ENCODE measurements at places on chromosomes 3 and 15. TPM values are rescaled to one million over a fixed set of nuclear protein-coding genes. Genes with fewer than 3 reads are reported as not detected.

DNA sequence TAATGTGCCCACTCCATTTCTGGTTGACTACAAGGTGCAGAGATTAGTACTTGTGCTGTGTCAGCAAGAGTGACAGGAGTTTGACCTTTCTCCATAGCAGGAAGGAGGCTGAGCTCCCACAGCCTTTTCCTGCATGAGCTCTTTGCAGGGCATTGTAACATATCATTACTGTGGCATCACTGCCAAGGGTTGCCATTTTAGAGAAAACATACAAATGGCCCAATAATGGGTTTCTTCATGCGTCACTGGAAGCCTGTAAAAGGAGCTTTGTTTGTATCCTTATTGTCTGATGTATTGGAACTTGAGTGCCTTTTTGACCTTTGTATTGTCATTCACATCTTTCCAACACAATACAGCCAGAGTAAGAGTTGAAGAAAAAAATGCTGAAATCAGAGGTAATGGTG, 323.0 kb upstream of the CDIN1 start:
- DNase-seq, result no peak

DNA sequence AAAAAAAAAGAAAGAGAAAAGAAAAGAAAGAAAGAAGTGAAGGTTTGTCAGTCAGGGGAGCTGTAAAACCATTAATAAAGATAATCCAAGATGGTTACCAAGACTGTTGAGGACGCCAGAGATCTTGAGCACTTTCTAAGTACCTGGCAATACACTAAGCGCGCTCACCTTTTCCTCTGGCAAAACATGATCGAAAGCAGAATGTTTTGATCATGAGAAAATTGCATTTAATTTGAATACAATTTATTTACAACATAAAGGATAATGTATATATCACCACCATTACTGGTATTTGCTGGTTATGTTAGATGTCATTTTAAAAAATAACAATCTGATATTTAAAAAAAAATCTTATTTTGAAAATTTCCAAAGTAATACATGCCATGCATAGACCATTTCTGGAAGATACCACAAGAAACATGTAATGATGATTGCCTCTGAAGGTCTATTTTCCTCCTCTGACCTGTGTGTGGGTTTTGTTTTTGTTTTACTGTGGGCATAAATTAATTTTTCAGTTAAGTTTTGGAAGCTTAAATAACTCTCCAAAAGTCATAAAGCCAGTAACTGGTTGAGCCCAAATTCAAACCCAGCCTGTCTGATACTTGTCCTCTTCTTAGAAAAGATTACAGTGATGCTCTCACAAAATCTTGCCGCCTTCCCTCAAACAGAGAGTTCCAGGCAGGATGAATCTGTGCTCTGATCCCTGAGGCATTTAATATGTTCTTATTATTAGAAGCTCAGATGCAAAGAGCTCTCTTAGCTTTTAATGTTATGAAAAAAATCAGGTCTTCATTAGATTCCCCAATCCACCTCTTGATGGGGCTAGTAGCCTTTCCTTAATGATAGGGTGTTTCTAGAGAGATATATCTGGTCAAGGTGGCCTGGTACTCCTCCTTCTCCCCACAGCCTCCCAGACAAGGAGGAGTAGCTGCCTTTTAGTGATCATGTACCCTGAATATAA, 2.0 kb downstream of the B2M start:
- DNase-seq, result no peak

- DNase-seq, result no peak
These were observed 15.9 kb downstream of the CD200R1 start for GRCh38 chr3:112958811-112959560.

- no peak for DNase-seq
These were observed 474.1 kb downstream of the FOXP1 start for GRCh38 chr3:71109241-71109976.

DNA sequence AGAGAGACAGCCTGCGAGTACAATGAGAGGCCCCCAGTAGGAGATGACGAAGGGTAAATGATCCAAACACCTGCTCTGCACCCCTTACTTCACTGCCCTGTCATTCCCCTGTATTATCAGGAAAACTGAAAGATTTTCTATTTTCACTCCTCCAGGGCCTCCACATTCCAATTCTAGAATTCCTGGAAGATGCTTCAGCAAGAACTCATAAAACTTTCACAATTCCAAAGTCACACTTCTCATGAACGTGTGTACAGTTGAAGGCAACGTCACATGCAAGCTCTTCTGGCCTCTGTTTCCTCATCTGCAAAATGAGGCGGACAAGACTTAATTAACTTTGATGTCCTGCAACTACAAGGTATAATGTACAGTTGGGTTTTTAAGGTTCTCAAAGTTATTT, 62.8 kb upstream of the SPATA12 start:
- no peak for DNase-seq

DNA sequence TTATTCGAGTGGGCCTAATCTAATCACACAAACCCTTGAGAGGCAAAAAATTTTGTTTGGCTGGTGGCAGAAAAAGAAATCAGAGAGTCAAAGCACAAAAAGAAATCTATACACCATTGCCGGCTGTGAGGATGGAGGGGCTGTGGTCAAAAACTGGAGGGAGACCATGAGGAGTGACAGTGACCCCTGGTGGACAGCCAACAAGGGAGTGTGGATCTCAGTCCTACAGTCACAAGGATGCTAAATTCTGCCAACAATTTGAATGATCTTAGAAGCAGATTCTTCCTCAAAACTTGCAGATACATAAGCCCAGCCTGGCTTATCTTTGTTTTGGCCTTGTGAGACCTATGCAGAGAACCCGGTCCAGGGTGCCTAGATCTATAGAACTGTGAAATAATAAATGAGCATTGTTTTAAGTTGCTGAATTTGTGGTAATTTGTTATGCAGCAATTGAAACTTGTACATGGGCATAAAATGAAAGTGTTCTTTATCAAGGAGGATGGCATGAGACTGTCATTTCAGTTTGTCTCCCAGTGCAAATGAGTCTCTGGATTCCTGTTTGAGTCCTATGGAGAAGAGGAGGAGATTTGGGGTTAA, 103.0 kb upstream of the ARHGEF26 start:
- no peak for DNase-seq

GRCh38 chr3:124063197-124063909, 71.4 kb upstream of the ROPN1 start:
- no peak for DNase-seq

DNA sequence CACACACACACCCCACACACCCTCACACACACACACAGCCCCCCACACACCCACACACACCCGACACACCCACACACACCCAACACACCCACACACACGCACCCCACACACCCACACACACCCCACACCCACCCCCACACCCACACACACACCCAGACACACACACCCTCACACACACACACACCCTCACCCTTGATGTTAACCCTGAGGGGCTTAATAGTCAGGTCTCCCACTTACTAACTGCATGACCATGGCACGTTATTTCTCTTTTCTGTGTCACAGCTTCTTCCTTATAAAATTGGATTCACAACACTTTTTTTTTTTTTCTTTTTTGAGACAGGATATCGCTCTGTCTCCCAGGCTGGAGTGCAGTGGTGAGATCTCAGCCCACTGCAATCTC, 2.8 kb downstream of the GRM2 start:
- no peak for DNase-seq

GRCh38 chr3:41138146-41138545, 61.2 kb upstream of the CTNNB1 start:
- DNase-seq, result no peak

DNA sequence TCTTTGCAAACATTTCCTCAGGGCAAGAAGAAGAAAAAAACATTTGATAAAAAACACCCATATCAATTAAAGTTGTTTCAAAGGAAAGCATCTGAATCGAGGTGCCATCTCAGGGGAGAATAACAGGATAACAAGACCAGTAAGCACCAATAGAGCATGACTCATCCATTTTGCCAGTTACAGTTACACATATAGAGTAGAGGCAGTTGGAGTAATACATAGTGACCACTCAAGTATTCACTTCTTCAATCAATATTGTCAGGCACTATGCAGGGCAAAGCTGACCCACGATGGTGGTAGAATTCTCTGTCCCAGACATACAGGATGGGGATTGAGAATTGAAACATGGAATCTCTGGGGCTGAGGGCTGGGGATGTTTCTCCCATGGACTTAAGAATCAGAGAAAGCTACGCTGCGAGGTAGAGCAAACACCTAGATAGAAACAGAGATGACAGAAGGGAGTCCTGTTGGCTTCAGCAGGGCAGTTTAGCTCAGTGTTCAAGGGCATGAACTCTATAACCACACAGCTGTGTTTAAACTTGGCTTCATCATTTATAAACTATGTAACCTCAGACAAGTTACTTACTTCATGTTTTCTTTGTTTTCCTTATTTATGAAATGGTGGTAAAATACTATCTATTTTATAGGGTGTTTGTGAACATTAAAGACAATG, 186.4 kb upstream of the NANOGP8 start:
- no peak for DNase-seq

- DNase-seq, result no peak
These were observed 101.0 kb downstream of the ANP32A start for GRCh38 chr15:68719672-68720071.

DNA sequence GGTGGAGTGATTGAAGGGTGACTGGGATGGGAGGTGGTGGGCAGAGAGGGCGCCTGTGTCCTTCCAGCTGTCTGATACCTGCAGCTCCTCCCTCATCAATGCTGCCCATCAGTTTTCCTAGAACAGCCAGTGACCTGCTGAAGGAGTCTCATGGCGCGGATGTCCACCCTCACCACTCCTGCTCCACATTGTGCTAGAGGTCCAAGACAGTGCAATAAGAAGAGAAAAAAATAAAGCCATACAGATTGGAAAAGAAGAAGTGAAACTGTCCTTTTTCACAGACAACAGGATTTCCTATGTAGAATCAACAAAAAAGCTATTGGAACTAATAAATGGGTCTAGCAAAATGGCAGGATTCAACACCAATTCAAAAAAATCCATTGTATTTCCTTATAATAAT, 7.4 kb downstream of the ZDHHC19 start:
- DNase-seq, result no peak

GRCh38 chr3:197533396-197533795, 22.4 kb downstream of the BDH1 start:
- DNase-seq, result no peak

DNA sequence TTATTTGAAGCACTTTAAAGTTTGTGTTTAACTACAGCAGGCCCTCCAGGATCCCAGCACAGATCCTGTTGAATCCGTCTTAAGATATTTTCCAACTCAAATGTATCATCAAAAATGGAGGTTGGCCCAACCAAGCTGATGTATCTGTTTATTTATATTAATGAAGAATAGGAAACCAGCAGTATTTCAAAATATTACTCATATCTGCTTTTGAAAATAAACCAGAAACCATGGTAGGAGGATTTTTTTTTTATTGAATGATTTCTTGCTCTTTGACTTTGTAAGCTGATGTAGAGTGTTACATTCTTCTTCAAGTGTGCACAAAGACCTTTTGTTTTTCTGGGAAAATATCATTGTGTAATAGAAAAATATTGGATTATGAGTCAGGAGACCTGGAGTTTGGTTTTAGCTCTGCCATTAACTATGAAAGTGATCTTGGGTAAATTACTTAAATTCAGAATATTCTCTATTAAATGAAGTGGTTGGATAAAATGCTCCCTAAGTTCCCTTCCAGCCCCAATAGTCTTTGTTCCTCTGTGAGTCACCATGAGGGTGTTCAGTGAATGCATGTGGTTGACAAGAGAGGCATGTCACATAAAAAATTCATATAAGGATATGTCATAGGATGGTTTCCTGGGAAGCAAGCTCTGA, 221.3 kb upstream of the GAP43 start:
- DNase-seq, result no peak

DNA sequence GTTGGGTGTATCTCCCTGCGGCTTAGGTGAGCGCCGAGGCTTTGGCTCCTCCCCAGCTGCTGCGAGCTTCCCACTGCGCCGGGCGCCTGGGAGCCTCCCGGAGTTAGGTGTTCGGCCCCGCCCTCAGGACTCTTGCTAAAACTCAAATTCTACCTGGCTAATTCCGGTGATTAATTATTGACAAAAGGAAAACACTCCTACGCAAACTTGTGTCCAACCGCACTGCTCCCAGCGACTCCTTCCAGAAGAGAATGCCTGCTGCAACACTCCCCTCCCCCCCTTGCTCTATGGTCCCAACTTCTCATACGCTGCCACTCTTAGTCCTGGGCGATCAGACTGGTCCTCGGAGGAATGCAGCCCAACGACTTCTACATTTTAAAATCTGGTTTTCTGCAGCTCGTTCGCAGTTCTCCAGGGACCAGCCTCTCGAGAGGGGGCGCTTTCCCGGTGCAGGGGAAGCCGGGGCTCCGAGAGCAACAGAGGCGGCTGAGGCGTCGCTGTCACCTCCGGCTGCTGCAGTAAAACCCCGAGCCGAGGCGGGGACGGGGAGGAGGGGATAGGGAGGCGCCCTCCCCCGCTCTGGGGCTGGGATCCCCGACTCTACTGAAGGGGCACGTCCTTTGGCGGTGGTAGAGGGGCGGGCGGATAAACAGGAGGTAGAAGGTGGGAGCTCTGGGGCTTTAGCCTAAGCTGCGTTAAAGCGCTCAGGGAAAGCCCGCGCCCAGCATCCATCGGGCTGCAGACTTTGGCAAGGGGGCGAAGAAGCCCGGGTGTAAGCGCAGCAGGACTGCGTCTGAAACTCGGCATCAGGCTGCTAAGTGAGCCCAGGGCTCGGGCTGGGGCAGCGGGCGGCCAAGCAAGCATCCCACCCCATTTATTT, at the start of gene SPTSSB:
Gene SPTSSB, minus strand, starts transcription at position 77 of the 880 bp plus-strand sequence. CDS start 25,194 bp downstream, outside the sequence.
- peak; percentile 19 for DNase-seq

DNA sequence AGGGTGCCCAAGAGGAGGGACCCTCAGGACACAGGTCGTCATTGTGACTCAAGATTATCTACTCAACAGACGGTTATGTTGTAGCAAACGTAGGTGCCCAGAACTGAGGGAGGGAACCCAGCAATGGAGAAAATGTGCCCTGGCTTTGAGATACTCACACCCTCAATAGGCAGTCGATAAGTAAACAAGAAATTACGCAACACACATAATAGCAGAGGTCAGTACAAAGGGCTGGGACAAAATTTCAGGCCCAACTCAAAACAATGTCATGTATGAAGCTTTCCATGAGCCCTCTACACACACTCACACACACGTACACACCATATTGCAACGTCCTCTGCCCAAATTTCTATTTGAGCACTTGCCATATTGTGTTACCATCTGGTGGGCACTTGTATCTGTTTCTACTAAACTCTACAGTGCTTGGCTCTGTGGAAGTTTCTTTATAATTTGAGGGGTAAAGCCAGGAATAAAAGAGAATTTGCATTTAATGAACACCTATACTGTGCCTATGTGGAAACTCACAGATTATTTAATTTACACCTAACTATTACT, 114.6 kb upstream of the TRIM42 start:
- DNase-seq, result no peak

DNA sequence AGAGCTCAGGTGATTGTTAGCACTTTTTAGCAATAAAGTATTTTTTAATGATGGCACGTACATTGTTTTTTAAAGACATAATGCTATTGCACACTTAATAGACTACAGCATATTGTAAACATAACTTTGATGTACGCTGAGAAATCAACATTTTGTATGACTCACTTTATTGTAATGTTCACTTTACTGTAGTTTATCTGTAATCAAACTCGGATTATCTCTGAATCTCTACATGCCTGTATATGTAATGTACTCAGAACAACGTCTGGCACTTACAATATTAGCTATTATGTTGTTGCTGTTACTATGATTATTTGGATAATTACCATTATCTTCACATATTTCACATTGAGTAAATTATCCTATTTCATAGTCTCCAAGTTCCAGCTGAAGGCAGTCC, 137.9 kb upstream of the CHRM5 start:
- DNase-seq, result no peak

Gene SCAMP5
- total RNA-seq, result 3.0 TPM

Gene C3orf20
- not detected for total RNA-seq

Gene CYP19A1
- 0.60 TPM for total RNA-seq

Gene INTS14
- total RNA-seq, result 12.2 TPM

Gene APBA2
- total RNA-seq, result 0.38 TPM

Gene CGNL1
- 31.9 TPM for total RNA-seq

Gene CEMIP
- total RNA-seq, result 0.44 TPM

Gene GNAT1
- not detected for total RNA-seq

All from left ventricle myocardium inferior (tissue), 1 donor.